T-cell (primary cell): ENCODE measurements at places on chromosomes 3 and 15.

DNA sequence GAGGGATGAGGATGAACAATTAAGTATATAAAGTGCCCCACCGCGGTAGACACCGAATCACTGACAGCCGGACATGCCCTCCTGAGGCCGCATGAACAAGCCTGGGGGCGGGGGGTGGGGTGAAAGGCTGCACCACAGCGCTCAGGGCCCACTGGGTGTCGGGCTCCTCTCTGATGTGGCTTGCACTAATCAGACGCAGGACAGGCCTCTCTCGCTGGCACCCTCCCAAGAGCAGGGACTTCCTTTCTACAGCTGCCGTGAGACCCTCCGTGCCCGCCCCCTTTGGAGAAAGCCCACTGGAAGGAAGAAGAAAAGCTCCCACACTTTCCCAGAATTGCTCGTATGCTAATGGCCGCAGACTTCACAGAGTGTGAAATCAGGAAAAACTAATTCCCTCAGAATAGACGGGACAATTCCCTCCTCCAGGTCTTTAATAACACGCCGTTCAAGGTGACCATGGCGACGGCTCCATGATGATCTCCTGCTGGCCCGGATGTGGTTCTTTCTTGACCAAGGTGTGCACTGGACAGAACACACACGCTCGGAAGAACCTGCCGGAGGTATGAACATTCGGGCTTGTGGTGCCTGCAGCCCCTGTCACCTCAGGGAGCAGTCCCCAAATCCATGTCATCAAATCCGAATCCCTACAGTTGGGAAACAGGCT, 32.0 kb downstream of the IQSEC1 start:
- no peak for DNase-seq

GRCh38 chr15:37046876-37047614, 53.3 kb downstream of the MEIS2 start:
- no peak for DNase-seq

- DNase-seq, result no peak
Observed at GRCh38 chr3:113088616-113089015, 97.8 kb downstream of the GTPBP8 start.

DNA sequence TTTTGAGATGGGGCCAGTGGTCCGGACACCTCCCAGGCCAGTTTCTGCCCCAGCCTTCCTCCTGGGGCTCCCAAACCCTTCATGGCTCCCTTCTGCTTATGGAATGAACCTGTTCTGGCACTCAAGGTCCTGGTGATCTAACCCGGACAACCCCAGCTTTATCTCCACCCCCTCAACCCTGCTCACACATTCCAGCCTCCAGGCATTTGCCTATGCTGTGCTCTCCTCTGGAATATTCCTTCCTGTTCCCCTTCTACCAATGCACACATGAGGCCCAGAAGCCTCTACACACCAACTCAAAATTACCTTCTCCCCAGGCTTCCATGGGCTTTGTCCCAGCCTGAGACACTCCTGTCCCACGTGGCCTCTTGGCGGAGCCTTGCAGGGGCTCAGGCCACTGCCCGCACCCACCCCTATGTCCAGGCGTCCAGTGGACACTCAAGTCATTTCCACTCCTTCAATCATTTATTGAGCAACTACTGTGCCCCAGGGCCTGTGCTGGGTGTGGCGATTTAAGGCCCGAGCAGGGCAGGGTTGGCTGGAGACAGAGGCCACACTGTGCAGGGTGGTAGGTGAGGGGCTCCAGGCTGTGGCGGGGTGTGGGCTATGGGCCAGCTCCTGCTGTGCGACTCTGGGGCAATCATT, 18.8 kb downstream of the PLXND1 start:
- no peak for DNase-seq

DNA sequence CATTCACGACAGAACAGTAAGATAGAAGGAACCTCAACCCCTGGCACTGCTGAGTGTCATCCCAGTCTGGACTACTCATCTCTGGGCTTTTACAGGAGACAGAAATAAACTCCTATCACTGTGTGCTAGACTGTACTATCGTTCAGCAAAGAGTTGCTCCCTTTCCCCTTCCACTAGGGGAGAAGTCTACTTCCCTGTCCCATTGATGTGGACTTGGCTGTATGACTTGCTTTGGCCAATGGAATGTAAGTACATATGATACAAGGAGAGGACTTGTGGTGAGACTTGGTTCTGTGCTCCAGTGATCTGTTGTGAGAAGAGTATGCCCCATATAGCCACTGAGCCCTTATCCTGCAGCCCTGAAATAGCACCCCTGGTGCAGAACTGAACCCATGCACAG, 5.3 kb upstream of the KIF7 start:
- no peak for DNase-seq

- no peak for DNase-seq
Observed at GRCh38 chr3:72329354-72329753, 518.9 kb downstream of the SHQ1 start.

- no peak for DNase-seq
Observed at GRCh38 chr3:72555714-72556113, 292.5 kb downstream of the SHQ1 start.

DNA sequence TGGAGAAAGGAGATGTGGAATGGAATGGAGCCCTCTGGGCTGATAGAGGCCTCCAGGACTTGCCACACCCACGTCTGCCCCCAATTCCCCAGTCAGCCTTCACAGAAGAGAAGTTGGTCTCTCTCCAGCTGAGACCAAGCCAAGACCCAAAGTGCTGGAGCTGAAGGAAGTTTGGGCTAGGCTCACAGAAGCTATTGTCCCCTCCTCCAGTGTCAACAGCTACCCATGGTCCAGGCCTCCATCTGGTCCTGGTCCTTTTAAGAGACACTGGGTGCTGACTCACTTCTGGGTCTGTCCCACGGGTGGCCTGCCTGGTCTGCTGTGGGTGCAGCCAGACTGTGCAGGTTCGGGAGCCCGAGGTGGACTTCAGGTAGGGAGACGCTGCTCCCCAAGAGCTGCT, 179.8 kb downstream of the APBA2 start:
- DNase-seq, result no peak

DNA sequence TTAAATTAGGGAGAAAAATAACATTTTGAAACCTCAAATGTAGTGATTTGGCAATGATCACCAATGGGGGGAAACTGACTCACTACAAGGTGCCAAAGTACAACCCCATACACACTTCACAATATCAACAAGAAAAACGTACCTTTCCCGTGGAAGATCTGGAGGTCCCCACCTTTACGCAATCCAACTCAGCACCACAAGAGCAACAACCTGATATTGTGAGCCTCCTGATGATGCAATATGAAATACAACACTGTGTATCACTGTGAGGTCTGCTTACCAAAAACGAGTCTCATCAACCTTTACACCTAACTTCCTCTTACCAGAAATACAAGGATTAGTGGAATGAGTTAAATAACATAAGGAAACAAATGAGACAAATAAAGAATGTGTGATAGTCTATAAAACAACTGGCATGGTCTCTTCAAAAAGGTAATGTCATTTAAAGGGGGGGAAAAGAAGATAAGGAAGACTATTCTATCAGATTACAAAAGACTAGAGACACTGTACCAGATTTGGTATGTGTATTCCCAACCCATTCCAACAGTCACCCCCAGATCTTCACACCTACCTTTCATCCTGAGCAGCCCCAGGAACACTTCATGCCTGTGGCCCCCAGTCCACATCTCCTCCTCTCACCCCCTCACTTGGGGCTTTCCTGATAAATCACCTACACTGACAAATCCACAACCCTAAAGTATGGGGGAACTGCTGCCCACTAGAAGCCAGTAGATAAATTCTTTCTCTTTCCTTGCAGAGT, 27.7 kb downstream of the DLG1 start:
- no peak for DNase-seq

DNA sequence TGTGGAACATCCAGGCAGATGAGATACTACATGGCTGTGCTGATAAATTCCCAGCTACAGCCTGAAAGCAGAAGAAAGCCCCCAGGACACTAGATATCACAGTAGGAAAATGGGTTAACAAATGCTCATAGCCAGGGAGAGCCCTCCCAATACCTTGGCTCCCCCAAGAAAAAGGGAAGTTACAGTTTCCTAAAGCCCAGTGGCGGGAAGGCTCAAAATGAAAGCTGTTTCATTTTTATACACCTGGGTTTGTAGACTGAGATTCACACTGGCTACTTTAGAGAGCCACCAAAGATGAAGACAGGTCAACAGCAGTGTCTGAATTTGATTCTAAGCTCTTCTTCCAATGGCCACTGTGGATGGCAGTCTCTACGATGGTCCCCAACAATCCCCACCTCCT, 55.0 kb upstream of the TOPAZ1 start:
- DNase-seq, result no peak

- DNase-seq, result no peak
Observed at GRCh38 chr3:52072020-52072419, 15.6 kb upstream of the DUSP7 start.
